ENCODE measurements at places on chromosomes 5 and 9. TPM values are rescaled to one million over a fixed set of nuclear protein-coding genes. Genes with fewer than 3 reads are reported as not detected.

The IL5 gene
- not detected for total RNA-seq

The PCDHGA4 gene
- total RNA-seq, result 3.9 TPM

The UNC5A gene
- total RNA-seq, result 10.2 TPM

The SREK1IP1 gene
- 24.3 TPM for total RNA-seq

The CNTNAP3B gene
- 1.2 TPM for total RNA-seq

GRCh38 chr5:68033961-68034571 lies 181.5 kb upstream of the PIK3R1 start:
- DNase-seq, result no peak

- no peak for DNase-seq
These were observed 20.7 kb upstream of the SLC25A48 start for GRCh38 chr5:135813758-135814157.

DNA sequence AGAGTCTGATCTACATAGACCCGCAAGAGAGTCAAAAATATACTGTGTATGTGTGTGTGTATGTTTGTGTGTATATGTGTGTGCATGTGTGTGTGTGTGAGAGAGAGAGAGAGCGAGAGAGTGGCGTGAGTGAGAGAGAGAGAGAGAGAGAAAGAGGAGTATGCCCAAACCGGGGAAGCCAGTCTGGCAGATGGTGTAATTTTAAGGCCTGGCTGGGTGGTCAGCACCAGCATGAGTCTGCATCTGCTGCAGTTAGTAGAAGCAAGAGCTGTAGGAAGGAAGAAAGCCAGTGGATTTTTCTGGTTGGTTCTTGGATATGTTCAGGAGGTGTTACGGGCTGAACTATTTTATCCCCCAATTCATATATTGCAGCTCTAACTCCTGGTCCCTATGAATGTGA lies 75.2 kb downstream of the ACTBL2 start:
- no peak for DNase-seq

DNA sequence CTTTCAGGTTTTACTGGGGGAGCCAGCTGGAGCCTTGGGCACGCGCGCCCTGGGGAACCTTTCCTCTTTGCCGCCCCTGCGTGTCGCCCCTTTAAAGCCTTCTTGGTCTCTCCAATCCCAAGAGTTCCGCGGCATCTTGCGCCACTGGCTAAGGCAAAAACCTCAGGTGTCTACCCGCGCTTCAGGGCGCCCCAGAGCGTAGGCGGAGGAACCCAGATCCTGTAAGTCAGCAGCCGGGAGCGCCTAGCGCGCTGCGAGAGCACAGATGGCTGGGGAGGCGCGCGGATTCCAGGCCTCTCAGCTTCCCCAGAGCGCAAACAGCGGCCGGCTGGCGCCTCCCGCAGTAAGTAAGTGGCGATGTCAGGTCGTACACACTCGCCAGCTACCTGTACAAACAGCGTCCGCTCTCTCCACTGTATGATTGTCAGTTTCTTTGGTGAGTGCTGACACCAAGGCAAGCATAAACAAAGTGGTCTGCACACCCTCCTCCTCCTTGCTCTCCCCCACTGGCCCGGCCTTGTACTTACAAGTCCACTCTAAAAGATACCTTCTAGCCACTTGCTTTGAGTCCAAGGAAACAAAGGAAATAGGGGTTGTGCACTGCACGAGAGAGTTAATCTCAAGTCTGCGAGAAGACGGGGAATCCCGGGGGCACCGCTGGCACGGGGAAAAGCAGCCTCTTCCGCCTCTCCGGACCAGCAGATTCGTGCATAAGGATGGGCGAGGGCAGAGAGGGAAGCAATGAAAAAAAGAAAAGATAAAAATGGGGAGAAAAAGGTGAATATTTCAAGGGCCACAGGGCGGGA lies 2.9 kb downstream of the HTR1A start:
- DNase-seq, result peak; percentile 89

DNA sequence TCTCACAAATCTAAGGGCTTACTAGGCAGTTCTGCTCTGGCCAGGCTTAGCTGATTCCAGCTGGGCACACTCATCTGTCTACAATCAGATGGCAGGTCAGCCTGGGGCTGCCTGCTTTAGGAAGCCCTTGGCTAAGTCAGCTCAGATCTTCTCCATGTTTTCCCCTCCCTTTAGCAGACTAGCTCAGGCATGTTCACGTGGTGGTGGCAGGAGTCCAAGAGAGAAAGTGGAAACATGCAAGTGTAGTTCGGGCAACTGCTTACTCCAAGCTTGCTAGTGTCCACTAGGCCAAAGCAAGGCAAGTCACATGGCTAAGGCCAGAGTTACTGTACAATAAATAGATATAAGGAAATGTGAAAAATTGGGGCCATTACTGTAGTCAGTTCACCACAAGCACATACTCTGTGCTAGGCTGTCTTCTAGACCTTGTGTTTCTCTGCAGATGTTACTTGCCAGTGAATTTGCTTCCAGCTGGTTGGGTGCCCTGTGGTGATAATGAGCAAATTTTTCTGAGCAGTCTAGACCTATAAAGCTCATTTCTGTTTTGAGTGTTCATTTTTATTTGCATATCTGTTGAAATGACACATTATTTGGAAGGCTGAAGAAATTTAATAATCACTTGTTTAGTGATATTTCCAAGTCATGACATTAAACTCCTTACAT lies 38.3 kb downstream of the RECK start:
- DNase-seq, result no peak

GRCh38 chr9:13459071-13459470 lies 179.6 kb upstream of the MPDZ start:
- DNase-seq, result no peak

- no peak for DNase-seq
These were observed 21.5 kb downstream of the NUDT12 start for GRCh38 chr5:103541114-103541513.

GRCh38 chr5:15807871-15808270 lies 307.9 kb downstream of the FBXL7 start:
- DNase-seq, result peak; percentile 22

GRCh38 chr5:72380492-72381274 lies 60.5 kb downstream of the PTCD2 start:
- DNase-seq, result no peak

DNA sequence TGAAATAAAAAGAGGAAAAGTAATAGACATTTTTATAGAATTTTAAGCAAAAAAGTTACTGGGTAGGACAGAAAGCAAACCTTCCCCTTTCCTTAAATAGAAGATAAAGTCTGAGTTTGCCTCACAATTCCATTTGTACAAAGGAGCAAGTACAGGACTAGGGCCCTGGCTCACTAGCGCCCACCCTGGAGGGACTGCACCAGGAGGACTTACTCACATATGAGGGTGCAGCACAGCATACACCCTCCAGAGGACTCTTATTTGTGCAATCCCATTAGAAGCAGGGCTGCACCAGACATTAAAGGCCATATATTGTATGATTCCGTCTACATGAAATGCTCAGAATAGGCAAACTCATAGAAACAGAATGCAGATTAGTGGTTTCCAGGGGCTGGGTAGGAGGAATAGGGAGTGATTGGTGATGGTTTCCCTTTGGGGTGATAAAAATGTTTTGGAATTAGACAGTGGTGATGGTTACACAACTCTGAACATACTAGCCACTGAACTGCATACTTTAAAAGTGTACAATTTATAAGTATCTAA lies 4.5 kb downstream of the REEP5 start:
- DNase-seq, result peak; percentile 66

DNA sequence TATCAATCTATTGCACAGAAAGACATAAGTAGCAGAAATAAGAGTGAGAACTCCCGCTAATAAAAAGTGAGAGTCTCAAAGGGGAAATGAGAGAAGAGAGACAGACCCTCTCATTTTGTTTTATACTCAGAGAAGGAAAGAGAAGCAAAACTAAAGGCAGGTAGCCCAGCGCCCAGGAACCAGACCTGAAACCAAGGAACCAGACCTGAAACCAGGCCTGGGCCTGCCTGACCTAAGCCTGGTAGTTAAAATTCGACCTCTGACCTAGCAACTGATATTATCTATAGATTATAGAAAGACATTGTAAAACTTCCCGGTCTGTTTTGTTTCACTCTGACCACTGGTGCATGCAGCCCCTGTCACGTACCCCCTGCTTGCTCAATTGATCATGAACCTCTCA lies 134.5 kb upstream of the SEMA6A start:
- no peak for DNase-seq

GRCh38 chr5:147818290-147818689 lies 13.2 kb downstream of the SPINK1 start:
- DNase-seq, result no peak

DNA sequence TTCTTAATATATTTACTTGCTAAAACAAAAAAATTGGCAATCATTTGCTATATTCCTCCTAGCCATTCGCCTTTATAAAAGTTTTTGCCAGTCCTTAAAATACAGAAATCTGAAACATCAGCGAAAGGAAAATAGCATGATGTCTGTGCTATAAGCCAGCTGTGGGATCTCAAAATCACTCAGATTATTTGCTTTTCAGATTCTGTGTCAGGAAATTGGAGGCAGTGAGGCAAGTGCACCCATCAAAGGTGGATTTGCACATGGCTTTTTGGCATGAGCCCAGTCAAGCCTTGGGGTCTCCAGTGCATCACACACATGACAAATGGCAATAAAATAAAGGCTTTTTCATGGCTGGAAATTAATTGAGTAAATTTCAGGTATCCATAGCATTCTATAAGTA lies 196.8 kb upstream of the DAPK1 start:
- DNase-seq, result no peak

- DNase-seq, result no peak
These were observed 140.5 kb upstream of the IRX4 start for GRCh38 chr5:2023196-2023595.

GRCh38 chr9:124054582-124055227 lies 43.1 kb downstream of the LHX2 start:
- peak; percentile 8 for DNase-seq

DNA sequence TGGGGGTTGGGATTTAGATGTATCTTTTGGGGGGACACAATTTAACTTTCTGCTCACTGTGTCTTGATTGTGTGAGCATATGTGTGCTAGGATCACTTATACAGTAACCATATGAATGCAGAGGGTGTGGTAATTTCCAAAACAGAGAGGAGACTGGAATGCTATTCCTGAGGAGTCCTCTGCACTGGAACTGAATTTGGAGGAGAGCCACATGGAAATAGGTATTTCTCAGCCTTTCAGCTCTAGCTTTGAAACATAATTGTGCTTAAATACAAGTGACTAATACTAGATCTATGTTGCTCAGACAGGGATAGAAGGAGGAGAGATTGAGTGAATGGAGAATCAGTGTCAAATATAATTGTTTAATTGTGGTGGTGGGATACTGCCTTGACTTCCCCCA lies 45.5 kb downstream of the FOCAD start:
- DNase-seq, result no peak
